ENCODE measurements at places on chromosomes 5 and 9. TPM values are rescaled to one million over a fixed set of nuclear protein-coding genes. Genes with fewer than 3 reads are reported as not detected.

- peak; percentile 30 for DNase-seq
Observed at GRCh38 chr5:67493676-67494075, 297.1 kb upstream of the CD180 start.

DNA sequence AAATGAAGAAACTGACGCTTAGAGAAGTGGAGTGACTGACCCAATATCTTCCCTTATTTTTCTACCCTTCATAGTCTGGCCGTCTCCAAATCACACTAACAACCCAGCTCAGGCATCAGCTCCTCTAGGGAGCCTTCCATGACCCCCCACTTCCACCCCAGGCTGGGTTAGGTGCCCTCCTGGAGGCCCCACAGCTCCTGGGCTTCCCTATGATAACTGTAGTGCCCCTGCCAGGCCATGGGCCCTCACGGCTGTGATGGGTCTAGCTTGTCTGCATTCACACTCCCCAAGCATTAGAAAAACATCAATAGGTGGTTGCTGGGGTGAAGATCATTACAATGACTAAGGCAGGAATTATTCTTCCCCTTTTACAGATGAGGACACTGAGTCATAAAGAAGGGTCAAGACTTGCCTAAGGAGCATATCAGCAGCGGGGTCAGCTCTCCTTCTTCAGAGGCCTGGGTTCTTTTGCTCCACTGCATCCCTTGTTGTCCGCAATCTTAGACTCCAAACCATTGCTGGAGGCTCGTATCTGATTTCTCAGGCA lies 7.3 kb downstream of the CORO2A start:
- no peak for DNase-seq

DNA sequence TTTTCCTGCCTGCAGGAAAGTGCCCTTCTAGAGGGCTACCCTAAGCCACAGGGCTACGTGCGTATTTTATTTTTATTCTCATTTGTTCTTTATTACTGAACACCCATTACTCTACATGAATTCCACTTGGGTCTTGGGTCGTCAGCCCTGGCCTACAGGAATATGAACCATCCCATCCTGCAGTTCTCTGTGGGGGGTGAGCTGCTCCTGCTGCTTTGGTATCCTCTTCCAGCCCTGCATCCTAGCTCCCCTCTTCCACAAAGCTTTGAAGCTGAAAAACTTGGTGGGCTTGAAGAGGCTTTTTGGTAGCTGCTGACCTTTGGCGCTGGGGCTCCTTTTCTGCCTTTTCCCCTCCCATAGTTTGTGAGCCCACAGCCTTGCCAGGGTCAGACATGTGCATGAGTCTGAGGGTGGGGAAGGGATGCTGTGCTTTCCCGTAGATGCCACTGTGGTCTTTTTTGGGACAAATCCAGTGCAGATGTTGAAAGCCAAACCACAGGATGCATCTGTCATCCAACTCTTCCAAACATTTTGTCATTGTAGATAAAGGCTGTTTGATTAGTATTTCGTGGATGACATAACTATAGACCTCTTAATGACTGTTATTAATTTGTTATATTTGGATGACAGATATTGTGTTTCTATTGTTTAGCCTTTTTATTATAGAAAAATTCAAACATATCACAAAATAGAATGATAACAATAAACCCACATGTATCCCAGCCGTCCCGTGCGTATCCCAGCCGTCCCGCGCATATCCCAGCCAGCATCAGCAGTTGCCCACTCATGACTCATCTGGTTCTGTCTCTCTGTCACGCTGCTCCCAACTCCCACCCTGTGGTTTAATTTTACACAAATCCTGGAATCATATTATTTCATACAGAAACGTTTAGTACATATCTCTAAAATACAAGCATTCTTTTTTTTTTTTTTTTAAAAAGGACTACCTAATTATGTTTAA lies 43.9 kb downstream of the SLC46A2 start:
- peak; percentile 76 for DNase-seq

The KCNN2 gene
- not detected for total RNA-seq

The DOCK8 gene
- not detected for total RNA-seq

All from GM23248 (cell line).